WTC11 (cell line): ENCODE measurements at places on chromosomes 1 and 21. TPM values are rescaled to one million over a fixed set of nuclear protein-coding genes. Genes with fewer than 3 reads are reported as not detected.

Gene SPRR2F
- not detected in 3 replicates for total RNA-seq

Gene NPL
- total RNA-seq, result 3.4 to 4.1 TPM (median 3.6 TPM) in 3 replicates

Gene SLC9C2
- total RNA-seq, result not detected in 3 replicates

Gene MROH9
- not detected in 3 replicates for total RNA-seq

Gene CLIC6
- total RNA-seq, result 1.8 to 3.8 TPM (median 3.7 TPM) in 3 replicates

Gene ZNF648
- 0.17 to 0.46 TPM (median 0.27 TPM) in 3 replicates for total RNA-seq

Gene UBAP2L
- total RNA-seq, result 201 to 205 TPM (median 203 TPM) in 3 replicates

Gene LCE2C
- not detected in 3 replicates for total RNA-seq

Gene HDGF
- total RNA-seq, result 301 to 339 TPM (median 318 TPM) in 3 replicates

Gene KRTAP21-2
- not detected in 3 replicates for total RNA-seq

Gene ORC1
- total RNA-seq, result 33.6 to 45.2 TPM (median 34.0 TPM) in 3 replicates

Gene INAVA
- 41.2 to 47.9 TPM (median 47.6 TPM) in 3 replicates for total RNA-seq

Gene POMGNT1
- 42.5 to 43.2 TPM (median 43.2 TPM) in 3 replicates for total RNA-seq

Gene DYNLT5
- total RNA-seq, result 1.3 to 1.8 TPM (median 1.6 TPM) in 3 replicates

Gene SPRR4
- not detected in 3 replicates for total RNA-seq
